ENCODE measurements at places on chromosomes 16 and 17.

DNA sequence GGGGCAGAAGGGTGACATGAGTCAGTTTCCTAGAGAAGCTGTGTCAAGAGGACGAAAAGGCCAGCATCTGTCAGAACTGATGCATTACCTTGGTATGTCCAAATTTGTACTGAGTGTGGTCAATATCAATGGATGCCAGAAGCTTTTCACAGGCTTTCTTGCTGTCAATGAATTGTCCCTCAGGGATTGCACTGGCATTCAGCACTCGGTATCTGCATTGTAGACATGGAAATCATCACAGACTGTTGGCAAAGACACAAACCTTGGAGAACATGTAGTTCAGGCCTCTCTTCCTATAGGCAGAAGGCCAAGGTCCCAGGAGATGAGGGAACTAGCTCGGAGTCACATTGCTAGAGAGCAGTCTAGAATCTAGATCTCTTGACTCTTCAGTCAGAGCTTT, 16.6 kb downstream of the MYH3 start:
- no peak for DNase-seq

DNA sequence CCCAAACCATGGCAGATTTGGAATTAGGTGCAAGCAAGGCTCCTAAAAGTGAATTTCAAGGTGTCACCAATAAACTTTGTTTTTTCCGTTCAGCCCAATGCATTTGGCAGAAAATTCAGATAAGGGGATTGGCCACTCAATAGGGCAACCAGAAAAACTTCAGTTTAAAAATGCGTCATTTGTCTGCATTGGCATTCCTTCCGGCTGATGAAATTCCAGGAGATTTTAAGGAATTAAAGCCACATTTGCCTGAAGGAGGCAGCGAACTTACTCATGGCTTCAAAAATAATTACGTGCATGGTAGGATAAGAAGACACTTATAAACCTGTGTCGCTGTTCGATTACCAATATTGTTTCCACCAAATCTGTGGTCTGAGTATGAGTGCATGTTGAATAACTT, 151.9 kb downstream of the SALL1 start:
- no peak for DNase-seq

GRCh38 chr16:27446721-27447120, 44.7 kb downstream of the IL21R start:
- no peak for DNase-seq

- DNase-seq, result no peak
These were observed 2.0 kb downstream of the SEPHS2 start for GRCh38 chr16:30443631-30444030.

DNA sequence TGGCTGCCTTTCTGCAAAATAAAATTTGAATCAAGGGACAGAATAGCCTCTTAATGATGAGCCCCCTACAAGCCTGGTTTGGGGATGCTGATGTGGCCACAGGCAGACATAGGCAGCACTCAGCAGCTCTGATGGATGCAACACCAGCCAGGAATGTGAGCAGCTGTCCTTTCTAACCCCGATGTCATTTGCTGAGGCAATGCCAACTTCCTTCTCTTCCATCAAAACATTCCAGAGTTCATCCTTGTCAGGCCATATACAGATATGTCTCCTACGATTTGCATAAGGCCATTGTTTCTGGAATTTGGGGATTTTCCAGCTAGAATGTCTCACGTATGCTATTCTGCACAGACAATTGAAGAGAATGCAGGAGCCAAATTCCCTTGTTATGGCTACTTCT, 52.1 kb upstream of the MYOCD start:
- DNase-seq, result peak; percentile 34

DNA sequence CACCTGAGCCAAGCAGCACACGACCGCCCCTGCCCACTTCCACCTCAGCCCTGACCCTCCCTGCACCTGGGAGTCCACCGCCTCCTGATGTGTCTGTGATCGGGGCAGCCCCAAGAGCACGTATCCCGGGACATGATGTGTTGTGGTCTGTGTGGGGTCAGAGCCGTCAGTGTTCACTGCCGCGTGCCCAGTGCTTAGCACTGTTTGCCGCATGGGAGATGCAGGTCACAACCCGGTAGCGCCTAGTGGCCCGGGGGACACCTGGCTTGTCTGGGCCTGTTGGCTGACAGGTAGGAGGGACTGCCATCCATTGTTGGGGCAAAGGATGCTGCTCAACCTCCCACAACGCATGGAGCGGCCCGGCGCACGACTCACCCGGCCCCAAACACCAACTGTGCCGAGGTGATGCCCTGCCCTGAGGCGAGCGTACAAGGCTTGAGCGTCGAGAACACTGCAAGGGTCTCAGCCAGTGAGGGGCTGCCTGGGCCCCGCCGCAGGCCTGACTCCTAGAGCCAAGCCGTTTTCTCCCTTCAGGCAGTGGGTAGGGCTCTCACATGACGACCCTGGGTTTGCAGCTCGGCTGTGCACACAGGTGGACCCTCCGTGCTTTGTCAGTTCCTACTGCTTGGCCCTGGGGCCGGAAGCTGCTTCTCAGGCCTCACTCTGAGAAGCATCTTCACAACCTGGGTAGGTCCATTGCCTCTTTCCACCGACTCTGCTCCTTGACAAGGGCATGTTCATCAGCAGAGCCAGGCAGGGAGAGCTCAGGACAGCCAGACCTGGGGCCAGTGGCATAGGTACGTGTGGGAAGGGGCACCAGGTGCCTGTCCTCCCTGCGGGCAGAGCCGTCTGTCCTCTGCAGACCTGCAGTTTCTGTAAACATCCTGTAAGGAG, 5.9 kb upstream of the C16orf95 start:
- no peak for DNase-seq

GRCh38 chr17:57984261-57984890, 3.7 kb downstream of the VEZF1 start:
- no peak for DNase-seq

GRCh38 chr17:16122697-16123434, 92.5 kb downstream of the NCOR1 start:
- no peak for DNase-seq

DNA sequence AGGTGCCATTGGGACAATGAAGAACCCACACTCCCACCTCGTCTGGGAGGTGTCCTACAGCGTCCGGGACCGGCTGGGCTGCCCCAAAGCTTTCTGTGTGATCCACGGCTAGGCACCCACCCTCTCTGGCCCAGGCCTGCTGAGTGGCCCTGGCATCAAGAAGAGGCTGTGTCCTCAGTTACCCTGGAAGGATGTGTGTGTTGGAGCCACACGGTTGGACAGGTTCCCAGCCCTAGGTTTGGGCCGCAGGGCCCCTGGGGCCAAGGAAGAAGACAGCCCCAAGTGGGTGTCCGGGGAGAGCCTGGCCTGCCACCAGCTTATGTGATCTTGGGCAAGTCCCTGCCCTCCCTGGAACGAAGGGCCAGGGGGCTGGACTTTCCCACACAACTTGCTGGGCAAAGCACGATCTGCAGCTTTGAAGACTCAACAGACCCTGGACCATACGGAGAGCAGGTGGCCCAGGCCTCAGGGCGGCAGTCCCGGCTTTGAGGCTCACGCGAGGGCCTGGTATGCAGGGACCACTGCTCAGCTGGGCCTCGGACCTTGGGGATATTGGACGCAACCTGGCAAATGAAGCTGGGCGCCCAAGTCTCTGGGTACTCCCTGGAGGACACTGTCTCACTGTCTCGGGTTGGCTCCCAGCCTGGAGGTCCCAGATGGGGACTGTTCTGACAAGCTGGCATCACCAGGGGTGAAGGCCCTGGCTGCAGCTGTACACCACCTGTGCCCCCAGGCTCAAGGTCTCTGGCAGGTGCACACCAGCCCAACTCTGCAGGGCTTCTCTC, 17.5 kb downstream of the MYBBP1A start:
- DNase-seq, result no peak

DNA sequence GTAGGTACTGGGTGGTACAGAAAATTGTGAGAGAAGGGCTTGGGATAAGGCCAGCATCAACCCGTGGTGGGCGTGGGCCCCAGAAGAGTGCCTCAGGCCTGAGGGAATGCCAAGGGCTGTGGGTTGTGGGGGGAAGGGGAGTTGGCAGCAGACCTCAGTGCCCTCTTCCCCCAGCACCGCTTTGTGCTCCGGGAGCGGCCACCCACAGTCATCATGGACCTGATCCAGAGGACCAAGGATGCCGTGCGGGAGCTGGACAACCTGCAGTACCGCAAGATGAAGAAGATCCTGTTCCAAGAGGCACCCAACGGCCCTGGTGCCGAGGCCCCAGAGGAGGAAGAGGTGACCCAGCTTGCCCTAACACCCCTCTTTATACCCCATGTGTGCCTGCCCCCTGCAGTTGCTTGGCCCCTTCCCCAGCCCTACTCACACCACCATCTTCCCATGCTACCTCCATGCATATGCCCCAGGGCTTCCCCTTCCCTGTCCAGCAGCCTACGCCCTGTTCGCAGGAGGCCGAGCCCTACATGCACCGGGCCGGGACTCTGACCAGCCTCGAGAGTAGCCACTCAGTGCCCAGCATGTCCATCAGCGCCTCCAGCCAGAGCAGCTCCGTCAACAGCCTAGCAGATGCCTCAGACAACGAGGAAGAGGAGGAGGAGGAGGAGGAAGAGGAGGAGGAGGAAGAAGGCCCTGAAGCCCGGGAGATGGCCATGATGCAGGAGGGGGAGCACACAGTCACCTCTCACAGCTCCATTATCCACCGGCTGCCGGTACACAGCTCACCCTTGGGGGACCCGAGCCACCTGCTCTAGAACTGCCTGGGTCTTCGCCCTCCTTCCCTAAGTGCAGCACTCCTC, 9.1 kb downstream of the TAOK2 start:
- DNase-seq, result no peak

DNA sequence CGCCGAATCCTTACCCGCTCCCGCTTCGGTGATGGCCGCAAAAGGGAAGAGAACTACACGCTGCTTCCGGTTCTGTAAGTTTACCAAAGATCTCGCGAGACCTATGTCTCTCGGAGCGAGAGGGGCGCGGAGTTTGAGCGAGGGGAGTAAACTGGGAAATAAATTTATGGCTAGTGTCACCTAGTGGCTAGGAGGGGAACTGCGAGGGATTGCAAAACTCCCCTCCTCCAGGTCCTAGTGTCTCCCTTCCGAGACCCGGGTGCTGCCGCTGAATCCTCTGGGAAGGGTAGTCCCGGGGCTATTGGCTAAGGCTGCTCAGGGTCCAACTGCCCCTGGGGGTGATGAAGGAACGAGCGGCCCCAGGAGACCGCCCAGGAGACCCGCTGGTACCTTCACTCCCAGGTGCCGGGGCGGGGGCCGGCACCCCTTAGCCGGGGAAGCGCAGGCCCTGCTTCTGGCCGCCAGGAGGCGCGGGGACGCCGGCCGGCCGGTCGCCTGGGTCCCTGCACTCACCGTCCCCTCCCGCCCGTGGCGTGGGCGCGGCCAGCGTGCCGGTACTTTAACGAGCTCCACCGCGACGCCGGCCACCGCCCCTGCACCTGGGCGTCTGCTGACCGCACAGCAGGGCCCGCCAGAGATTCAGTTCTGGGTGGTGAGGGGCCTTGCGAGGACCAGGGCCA, at the start of gene RPL26:
Gene RPL26 (minus strand): TSS at position 51 of the 680 bp plus-strand sequence. CDS start 883 bp downstream, outside the sequence.
- DNase-seq, result peak; percentile 91

- no peak for DNase-seq
These were observed 1.4 kb downstream of the FMNL1 start for GRCh38 chr17:45222996-45223538.

- no peak for DNase-seq
These were observed 385 bp downstream of the CFAP119 start for GRCh38 chr16:30761427-30761927.

GRCh38 chr16:995087-995486, 13.5 kb downstream of the SOX8 start:
- DNase-seq, result no peak

DNA sequence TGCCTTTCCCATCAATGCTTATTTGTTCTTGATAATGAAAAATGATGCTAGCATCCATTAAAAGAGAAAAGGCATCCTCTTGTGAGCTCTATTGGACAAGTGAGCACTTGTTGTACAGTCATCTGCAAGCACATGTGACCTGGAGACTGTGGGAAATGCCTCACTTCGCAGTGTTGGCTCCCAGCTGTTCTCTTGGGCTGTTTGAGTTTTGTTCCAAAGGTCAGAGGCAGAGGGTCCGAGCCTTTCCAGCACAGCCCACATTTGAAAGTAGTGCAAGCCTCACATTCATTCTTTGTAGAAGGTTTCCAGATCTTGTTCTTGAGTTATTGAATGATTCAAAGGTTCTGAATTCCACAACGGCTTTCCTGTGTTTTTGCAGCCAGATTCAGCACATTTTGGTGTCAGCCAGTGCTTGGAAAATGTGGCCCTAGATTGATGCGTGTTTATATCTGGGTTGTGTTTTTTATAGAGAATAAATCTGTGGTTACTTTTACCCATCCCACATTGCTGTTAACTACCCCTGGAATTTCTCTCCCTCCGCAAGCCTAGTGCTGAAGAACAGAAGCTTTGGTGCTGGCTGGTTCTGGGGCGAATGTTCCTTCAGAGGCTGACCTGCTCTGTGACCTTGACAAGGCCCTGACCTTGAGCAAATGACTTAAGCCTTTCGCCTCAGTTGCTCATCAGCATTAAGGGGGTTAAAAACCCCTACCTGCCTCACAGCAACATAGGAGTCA, 49.8 kb downstream of the CDH1 start:
- no peak for DNase-seq

- no peak for DNase-seq
These were observed 4.3 kb downstream of the SPDYE4 start for GRCh38 chr17:8753976-8754440.

DNA sequence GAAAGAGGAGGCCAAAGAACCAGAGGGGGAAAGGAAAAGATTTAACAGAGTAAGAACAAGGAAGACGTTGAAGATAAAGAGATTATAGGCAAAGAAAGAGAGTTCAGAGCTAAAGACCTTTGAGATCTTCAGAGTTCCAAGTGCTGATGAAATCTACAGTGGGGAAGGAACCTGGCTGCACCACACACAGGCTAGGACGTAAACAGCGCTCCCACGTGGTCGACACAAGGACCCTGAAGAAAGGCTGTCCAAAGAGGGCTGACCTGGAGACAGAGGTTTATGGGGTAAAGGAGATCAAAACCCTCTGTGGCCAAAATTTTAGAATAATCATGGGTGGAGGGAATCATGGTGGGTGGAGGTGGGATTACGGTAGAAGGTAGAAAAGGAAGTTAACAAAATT, 121.6 kb downstream of the PMP22 start:
- DNase-seq, result no peak

- no peak for DNase-seq
These were observed 274.1 kb downstream of the SEC14L1 start for GRCh38 chr17:77414811-77415400.

- no peak for DNase-seq
These were observed 4.0 kb upstream of the HSBP1 start for GRCh38 chr16:83803811-83804210.

GRCh38 chr16:84728853-84729424, 29.1 kb downstream of the USP10 start:
- DNase-seq, result no peak

DNA sequence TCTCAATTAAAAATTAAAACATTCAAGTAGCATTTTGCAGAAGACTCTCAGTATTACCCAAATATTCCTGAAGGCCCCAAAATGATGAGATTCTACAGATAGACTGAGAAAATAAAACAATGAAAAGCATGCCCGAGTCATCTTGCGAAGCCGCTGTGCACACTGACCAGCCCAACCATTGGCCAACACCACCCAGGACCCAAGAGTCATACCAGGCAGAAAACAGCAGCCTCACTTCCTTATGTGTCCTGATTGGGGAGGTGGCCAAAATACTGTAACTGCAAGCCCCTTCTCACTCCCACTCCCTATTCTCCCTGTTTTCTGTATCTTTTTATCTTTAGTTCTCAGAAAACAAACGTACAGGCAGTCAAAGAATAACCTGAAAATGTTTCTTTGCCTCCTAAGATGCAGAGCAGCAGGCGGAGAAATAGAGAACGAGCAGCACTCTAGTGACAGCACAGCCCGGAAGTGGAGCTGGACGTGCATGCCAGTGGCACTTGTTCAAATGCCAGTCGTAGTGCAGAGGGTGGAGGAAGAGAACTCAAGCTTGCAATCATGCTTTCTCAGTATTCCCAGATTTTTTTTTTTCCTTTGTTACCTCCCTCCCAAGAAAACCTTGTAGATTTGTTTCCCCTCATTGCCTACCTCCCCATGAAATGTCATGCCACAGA, 182.3 kb upstream of the SOX9 start:
- no peak for DNase-seq

All from kidney epithelial cell (primary cell).